ENCODE measurements at places on chromosomes 1 and 21.

DNA sequence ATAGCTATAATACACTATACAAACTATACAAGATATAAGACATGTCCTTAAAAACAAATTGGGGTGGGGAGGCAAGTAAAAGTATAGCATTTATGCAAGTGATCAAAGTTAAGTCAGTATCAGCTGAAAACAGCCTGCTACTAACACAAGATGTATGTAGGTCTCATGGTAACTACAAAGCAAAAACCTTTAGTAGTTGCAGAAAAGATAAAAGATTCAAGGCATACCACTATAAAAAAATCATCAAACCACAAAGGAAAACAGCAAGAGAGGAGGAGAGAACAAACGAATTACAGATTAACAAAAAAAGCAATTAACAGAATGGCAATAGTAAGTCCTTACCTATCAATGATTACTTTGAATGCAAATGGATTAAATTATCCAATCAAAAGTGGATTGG, 22.7 kb downstream of the ERO1B start:
- no peak for DNase-seq

- DNase-seq = no peak
Measured at GRCh38 chr1:39142401-39143060, 62.0 kb upstream of the MACF1 start.

- no peak for DNase-seq
Measured at GRCh38 chr1:40793617-40794016, 10.0 kb downstream of the KCNQ4 start.

DNA sequence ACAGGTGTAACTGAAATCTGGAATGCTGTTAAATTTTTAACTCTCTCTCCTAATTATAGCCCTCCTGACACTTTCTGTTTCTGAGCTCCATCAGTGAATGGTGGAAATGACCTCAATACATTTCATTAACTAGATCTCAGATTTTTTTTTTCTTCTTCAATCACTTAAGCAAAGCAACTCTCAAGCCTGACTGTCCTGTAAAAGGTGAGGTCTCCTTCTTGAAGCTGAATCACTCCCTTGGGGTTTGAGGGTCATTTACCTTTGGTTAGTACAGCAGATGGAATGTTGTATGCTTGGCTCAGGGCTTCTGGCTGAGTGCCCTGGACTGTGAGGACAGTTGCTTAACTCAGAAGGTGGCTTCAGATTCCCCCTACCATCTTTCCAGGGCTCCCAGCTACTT, 518.7 kb downstream of the PTPRC start:
- DNase-seq = no peak

DNA sequence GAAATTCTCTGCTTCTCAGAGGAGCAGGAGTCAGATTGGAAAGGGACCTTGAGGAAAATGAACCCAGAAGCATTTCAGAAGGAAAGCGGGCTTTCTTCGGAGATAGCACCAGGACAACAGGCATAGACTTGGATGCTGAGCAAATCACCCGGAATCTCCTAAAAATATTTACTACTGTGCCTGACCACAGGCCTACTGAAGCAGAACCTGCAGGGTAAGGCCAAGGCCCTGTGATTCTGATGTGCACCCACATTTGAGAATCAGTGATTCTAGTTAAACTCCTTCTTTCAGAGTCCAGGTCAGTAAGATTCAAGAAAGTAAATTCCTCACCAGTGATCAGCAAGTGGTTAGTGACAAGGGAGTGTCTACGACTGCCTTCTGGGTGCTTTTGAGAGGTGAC, 307.3 kb upstream of the DUSP10 start:
- no peak for DNase-seq

DNA sequence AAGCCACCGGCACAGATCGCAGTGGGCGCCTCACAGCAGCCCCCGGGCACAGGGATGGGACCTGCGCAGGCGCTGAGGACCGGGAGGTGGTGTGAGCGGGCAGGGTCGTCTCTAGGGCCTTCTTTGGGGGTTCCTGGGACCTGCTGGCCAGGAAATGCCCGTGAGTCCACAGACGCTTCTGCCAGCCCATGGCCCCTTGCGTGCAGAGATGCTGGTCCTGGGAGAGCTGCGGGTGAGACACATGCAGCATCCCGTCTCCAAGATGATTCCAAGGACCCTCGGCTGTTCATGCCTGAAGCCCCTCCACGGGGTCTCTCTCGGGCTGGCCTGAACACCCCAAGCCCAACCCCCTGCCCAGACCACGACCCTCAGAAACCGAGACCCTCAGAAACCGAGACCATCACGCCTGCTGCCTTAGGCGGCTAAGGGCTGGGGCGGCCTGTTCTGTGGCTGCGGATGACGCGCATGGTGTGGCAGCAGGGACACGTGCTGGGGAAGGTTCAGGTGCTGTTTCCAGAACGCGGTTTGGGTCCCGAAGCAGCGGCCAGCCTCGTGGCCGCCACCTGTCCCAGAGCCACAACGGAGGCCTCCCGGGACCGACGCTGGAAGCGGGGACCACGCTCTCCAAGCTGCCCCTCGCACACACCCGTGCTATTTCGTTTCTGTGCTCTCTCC, 23.0 kb downstream of the CFAP74 start:
- no peak for DNase-seq

DNA sequence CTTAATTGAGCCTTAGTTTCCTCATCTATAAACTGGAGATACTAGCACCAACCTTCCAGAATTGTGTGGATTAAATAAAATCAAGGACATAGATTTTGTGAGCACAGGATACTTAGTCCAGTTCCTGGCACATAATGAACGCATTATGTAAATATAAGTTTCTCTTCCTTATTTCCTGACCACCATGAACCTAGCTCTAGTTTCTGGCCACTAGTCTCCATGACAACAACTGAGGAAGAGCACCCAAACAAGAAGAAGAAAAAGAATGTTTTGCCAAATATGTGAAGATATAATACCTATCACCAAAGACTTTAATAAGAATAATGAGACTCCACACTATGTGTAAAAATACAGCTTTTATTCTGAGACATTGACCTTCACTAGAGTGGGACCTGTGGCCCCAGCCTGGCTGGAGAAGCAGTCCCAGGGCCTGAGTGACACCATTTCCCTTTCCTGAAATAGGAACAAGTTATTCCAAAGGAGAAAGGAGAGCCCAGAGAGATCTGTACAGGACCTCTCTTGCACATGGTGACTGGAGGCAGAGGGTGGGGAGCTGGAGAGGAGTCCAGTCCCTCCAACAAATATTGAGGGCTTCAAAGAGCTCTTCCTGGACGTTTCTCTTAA, 940 bp upstream of the USF1 start:
- peak; percentile 56 for DNase-seq

GRCh38 chr1:229207916-229208315, 63.0 kb upstream of the RAB4A start:
- no peak for DNase-seq

DNA sequence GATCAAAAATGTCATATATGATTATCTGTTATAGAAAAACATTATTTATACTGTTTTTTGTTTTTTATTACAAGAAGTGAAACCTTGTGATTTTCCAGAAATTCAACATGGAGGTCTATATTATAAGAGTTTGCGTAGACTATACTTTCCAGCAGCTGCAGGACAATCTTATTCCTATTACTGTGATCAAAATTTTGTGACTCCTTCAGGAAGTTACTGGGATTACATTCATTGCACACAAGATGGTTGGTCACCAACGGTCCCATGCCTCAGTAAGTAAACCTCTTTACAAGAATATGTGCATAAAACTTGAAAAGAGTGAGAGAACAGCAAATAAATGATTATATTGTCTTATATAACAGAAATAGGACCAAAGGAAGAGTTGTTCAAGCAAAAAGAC, 14.5 kb downstream of the CFHR4 start:
- DNase-seq = no peak

- no peak for DNase-seq
Measured at GRCh38 chr1:48757363-48757762, 19.3 kb downstream of the BEND5 start.

GRCh38 chr21:45630876-45631275, 12.6 kb upstream of the PCBP3 start:
- no peak for DNase-seq

DNA sequence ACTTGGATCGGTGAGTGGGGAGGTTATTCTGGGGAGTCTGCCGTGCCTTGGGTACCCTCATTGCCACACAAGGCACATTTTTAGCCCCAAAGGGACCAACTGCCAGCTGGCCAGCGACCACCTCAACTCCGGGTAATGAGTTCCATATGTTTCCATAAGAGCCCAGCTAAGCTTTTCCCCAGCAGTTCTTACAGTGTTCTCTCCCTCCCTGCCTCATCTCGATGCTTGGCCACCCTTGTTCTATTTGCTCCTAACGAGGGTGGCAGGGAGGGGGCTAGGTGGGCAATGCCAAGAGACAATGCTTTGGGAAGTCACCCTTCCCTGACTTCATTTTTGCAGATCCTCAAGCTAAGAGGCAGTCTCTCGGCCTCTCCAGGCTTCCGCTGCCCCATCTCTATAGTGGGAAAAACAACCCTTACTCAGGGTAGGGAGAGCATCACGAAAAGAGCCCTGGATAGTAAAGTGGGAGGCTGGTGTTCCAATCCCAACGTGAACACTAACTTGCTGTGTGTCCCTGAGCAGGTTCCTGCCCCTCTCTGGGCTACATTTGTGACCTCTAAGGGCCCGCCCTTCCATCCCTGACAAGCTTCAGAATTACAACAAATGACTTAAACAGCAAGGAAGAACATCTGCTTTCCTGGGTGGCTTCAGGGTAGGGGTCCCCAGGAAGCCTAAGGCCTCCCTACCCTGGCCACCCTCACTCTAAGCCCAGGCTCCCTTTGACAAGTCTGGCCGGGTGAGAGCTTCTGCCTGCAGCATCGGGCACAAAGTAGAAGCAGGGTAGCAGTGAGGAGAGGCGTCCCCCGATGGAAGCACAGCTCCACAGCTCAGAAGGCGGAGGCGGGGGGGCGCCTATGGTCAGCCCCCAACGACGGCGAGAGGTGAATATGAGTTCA, 5.8 kb downstream of the ID3 start:
- no peak for DNase-seq

- DNase-seq = peak; percentile 79
Measured at GRCh38 chr1:108643492-108644335, 17.2 kb downstream of the HENMT1 start.

GRCh38 chr1:152902636-152903035, 5.7 kb upstream of the IVL start:
- DNase-seq = no peak

GRCh38 chr1:199015799-199016198, 377.0 kb downstream of the PTPRC start:
- DNase-seq = no peak

- DNase-seq = no peak
Measured at GRCh38 chr1:21042929-21043605, 133.6 kb downstream of the EIF4G3 start.

- DNase-seq = no peak
Measured at GRCh38 chr21:35150562-35151226, 101.6 kb upstream of the RUNX1 start.

DNA sequence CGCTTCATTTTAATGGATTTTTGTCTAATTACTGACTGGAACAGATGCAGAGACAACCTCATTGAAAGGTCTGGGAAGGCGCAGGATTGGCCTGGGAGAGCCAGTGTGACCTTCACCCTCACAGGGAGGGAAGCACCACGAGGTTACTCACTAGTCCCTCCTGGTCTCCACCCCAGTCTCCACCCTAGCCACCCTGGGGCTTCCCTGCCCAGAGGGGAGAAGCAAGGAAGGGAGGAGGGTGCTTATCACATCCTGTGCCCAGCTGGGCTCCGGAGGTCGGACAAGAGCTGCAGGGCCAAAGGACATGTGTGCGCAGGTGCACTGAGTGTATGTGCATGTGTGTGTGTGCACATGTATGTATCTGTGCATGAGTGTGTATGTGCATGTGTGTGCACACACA, 220.1 kb upstream of the VAMP3 start:
- no peak for DNase-seq

DNA sequence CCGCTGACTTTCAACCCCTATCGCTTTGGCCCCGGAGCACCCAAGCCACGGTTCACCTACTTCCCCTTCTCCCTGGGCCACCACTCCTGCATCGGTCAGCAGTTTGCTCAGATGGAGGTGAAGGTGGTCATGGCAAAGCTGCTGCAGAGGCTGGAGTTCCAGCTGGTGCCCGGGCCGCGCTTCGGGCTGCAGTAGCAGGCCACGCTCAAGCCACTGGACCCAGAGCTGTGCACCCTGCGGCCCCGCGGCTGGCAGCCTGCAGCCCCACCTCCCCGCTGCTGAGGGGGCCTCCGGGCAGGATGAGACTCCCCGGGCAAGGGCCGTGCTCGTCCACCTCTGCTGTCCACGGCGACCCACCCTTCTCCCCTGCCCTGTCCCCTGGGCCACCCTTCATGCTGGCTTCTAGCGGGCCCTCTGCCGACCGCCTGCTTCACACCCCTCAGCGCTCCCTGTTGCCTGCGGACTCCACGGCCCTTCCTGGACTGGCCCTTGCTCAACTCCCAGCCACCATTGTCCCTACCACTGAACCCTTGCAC, 92.2 kb upstream of the TRABD2B start:
- no peak for DNase-seq

DNA sequence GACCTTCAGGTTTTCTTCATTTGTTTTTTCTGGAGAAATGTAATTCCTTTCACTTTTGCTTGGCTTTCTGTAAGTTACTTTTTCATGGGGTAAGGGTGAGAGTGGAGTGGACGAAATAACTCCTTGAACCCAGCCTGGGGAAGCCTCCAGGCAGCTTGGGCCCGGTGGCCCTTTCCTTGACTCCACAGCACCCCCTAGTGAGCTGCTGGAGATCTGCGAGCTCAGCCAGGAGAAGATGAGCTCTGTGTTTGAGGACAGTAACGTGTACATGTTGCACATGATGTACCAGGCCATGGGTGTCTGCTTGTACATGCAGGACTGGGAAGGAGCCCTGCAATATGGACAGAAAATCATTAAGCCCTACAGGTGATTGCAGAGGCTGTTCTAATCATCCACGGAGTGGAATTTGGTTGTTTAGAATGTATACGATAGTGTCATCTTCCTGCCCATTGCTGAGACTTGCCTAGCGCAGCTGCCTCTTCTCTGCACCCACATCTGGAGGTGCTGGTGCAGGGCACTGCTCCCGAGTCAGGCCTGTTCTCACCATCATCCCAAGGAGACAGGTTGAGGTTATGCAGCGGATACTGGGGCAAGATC, 51.0 kb downstream of the SMYD2 start:
- DNase-seq = peak; percentile 60

DNA sequence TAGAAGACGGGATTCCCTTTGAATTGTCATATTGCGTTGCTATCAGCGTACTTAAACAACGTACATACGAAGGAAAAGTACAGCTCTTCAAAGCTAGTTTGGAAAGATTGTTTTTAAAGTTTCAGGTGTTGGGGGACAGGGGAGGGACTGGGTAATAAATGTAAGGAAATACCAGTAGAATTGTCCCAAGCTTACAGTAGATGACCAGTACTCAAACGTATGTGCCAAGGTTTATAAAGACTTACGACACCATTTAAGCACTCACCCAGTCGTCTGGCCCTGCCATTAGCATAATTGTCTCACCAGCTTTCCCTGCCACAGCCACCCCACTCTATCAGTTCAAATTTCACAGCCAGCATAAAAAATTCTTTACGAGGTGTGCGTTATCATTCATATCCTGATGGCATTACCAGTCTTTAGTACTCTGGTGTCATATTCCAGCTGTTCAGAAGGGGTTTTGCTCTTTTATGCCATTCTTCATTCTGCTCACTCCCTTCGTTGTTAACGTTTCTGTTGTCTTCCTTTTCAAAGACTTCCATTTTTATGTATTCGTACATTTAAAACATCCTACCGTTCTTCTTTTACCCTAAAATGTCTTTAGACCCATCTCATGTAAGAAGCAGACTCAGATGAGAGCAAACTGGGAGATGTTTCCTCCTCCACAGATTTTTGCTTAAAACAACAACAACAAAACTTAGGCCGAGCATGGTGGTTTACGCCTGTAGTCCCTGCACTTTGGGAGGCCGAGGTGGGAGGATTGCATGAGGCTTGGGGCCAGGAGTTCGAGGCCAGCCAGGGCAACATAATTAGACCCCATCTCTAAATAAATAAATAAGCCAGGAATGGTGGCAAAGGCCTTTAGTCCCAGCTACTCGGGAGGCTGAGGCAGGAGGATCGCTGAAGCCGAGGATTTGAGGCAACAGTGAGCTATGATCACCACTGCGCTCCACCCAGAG, 1.0 kb upstream of the HP1BP3 start:
- peak; percentile 7 for DNase-seq
